ENCODE measurements at places on chromosomes 6 and 20.

DNA sequence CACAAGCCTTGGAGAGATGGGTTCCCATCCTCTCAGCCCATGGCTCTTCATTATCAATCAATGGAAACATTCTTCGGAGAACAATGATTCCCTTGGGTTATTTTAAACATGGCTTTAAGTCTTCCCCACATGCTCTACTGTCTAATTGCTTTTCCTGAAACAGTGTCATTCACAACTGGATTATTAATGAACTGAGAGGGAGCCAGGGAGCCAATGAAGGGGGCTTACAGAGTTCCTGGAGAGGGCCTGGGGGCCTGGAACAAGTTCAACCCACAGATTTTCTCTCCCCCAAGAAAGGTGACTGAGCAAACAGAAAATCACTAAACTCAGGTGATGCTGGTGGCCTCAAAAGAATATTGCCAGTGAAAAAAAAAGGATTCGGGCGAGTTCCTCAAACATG lies 1.3 kb upstream of the PPP1R16B start:
- no peak for DNase-seq

- no peak for DNase-seq
These were observed 165.5 kb upstream of the BMP5 start for GRCh38 chr6:56040889-56041301.

GRCh38 chr6:39978240-39978639 lies 44.0 kb upstream of the MOCS1 start:
- DNase-seq = no peak

- peak; percentile 40 for DNase-seq
These were observed 55.2 kb downstream of the TGM2 start for GRCh38 chr20:38109591-38110524.

DNA sequence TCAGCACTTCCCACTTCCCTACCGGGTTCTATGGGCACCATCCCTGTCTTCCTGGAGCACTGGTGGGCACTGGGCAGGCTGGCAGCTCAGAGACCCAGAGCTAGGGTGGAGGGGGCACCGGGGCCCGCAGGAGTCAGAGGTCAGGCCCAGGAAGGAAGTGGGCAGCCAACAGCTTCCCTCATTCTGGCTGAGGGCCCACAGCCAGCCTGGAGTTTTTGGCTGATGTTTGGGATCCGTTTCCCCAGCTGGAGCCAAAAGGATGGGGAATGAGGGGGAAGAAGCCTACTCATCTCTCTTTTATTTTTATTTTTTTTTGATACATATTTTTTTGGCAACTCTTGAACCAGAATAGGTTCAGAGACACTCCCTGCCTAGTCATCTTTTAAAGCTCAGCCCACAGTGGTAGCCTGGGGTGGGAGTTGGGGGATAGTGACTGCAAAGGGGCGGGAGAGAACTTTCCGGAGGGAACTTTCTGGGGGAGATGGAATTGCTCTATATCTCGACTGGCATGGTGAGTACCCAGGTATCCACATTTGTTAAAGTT lies 54.2 kb upstream of the MLN start:
- no peak for DNase-seq

All from epithelial cell of prostate (primary cell).